ENCODE measurements at places on chromosomes 7 and 10.

DNA sequence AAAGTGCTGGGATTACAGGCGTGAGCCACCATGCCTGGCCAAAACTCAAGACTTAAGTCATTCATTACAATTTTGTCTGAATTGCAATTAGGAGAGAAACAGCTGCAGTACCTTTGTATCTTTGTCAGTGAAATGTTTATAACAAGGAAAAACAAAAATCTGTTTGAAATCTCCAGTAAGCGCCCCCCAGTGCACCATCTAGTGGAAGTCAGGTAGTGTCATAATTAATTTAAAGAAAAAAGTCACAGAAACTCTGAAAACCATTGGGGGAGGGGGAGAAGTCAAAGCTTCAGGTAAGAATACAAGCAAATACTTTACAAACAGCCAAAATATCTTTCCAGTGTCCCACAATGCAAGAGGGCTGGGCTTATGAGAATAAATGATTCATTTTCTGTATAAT, 2.8 kb downstream of the MPP7 start:
- DNase-seq, result peak; percentile 4

DNA sequence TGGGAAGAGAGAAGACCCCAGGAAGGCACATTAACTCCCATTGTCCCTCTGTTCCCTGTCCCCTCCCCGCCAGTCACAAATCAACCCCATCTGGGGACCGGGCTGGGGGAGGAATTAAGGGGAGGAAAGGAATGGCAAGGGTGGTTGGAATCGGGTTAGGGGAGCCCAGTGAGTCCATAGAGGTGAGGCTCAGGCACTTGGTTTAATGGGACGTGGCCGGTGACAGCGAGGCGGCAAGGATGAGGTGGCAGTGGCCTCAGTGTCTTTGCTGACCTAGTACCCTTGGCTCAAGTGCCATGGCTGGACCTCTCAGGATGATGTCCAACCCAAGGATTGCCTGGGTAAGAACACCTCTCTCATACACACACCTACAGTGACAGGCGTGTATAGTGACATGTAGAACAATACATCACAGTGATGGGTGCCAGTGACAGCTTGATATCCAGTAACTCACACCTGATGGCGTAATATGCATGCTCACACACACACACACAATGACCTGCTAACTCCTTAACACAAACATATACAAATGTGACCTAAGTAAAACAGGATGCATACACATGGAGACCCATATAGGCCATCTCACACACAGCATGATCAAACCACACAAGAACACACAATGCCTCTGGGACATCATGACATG, 12.3 kb downstream of the KCNIP2 start:
- DNase-seq, result no peak

DNA sequence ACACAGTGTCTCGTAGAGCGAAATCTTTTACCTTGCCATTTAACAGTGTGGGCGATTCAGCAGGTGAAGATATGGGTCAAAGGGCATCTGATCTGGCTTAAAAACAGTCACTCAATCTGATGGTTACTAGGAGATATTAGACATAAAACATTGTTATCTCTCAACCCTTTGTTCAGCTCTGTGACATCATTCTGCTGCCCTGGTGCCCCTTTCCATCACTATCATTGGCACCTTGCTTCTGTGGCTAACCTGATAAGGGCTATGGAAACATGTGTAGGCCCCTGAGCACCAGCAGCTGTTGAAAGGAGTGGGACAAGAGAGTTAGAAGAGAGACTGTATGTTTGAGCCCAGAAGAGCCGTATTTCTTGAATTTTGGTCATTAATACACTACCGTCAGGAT, 650.3 kb downstream of the PHTF2 start:
- no peak for DNase-seq

DNA sequence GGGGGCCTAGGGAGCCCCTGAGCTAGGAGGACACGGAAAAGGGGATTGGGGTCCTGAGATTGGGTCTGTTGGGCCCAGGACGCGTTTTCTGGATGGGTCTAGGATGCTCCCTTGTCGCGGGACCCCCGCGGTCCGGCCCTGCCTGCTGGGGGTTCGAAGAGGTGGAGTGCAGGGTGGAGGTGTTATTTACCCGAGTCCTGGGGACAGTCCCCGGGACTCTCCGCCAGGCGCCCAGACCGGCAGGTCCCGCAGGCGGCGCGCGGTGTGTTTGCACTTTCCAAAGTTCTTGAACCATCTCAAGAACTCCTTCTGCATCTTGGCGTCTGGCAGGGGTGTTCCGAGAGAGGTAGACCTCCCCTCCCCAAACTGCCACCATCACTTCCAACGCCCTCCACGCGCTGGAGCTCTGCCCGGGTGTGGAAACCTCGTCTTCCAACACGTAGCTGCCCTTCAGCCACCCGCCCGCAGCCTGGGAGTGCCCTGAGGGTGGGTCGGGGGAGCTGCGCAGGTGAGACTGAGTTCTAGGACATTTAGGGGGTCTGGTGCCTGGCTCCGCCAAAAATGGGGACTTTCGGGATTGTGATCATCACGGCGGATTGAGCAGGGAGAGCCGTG, 569 bp downstream of the CAV1 start:
- peak; percentile 37 for DNase-seq

GRCh38 chr7:6200971-6201370, 71.5 kb downstream of the CYTH3 start:
- no peak for DNase-seq

GRCh38 chr7:28200598-28200997, 20.0 kb upstream of the JAZF1 start:
- DNase-seq, result no peak

- DNase-seq, result no peak
Measured at GRCh38 chr10:127033216-127034033, 128.2 kb downstream of the DOCK1 start.

Measured in dermis blood vessel endothelial cell (primary cell).